ENCODE measurements at places on chromosomes 6 and 20. TPM values are rescaled to one million over a fixed set of nuclear protein-coding genes. Genes with fewer than 3 reads are reported as not detected.

DNA sequence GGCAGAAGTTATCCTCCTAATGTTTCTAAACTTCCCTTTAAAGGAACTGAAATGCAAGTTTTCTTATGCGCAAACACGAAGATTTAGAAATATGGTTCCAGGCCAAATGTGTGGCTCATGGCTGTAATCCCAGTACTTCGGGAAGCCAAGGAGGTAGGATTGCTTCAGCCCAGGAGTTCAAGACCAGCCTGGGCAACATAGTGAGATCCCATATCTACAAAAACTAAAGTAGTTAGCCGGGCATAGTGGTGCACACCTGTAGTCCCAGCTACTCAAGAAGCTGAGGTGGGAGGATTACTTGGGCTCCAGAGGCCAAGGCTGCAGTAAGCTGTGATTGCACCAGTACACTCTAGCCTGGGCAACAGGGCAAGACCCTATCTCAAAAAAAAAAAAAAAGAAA, 95.8 kb upstream of the SCAF8 start:
- no peak overlapping the region for H3K4me3 ChIP-seq
- H3K4me1 ChIP-seq, result no peaks in the 10 kb centered on the region
- DNase-seq, result no peak

DNA sequence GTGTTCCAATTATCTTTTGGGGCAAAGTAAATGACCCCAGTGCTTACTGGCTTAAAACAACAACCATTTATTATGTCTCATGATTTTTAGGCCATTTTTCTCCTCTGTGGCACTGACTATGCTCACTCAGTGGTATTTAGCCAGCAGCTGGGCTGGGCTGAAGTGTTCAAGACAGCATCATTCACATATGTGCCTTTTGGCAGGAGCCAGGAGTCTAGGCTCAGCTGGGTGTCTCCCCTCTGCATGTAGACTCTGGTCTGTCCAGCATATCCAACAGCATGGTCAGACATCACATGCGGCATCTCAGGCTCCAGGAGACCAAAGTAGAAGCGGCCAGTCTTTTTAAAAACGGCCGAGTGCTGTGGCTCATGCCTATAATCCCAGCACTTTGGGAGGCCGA, 120.3 kb upstream of the TOP1 start:
- H3K27me3 ChIP-seq, result no peaks in the 10 kb centered on the region
- no peak for DNase-seq
- no peak overlapping the region for H3K4me3 ChIP-seq
- no peaks in the 10 kb centered on the region for H3K36me3 ChIP-seq
- no peaks in the 10 kb centered on the region for H3K4me1 ChIP-seq

- H3K36me3 ChIP-seq, result no peaks in the 10 kb centered on the region
- H3K27ac ChIP-seq, result peak within 1 kb of the TSS; percentile 79
- peaks cover 13% of the 10 kb centered on the region for H3K4me1 ChIP-seq
- H3K4me3 ChIP-seq, result peak within 1 kb of the TSS; percentile 90
- no peaks in the 10 kb centered on the region for H3K27me3 ChIP-seq
These were observed at the start of gene MAP7 for GRCh38 chr6:136550330-136551071. Gene MAP7 (minus strand): TSS chr6:136550422. CDS start chr6:136550408, 14 bp downstream.

The RNF39 gene
- 2.7 TPM for polyA plus RNA-seq

DNA sequence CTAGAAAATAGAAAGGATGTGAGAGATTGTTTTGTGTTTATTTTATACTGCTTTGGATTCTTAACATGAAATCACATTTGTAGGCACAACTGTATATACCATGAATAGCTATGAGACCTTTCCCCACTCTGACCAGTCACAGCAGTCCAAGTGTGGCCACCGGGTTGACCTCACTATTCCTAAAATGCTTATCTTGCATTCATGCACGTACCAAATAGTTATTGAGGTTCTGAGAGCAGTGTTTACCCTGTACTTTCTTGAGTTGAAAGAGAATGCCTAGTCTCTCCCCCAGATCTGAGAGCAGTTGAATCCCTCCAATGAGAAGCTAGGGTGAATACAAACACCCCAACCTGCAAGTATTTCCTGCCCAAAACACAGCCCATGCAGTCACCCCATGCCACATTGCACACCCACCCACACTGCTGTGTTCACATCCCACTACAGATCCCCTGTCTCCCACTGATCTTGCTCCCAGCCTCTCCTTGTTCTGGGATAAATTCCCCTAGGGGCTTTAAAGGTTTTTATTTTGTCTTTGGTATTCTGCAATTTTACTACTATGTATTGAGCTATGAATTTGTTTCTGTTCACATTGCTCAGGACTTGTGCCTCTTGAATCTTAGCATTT, 51.6 kb downstream of the GOPC start:
- no peaks in the 10 kb centered on the region for H3K27me3 ChIP-seq
- H3K4me3 ChIP-seq, result no peak overlapping the region
- H3K4me1 ChIP-seq, result peaks cover 3% of the 10 kb centered on the region

DNA sequence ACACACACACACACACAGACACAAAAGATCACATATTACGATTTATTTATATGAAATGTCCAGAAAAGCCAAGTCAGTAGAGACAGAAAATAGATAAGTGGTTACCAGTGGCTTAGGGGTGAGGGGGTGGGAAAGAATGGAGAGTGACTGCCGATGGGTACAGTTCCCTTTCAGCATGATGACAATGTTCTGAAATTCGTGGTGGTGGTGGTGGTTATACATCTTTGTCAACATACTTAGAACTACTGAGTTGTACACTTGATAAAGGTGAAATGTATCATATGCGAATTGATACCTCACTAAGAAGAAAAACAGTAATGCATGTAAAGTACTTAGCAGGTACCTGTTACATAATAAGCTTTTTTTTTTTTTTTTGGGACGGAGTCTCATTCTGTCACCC, 124.3 kb downstream of the SCAF8 start:
- no peaks in the 10 kb centered on the region for H3K27me3 ChIP-seq
- no peak overlapping the region for H3K4me3 ChIP-seq
- no peak overlapping the region for H3K27ac ChIP-seq
- DNase-seq, result no peak
- H3K36me3 ChIP-seq, result no peaks in the 10 kb centered on the region

The EPPIN gene
- polyA plus RNA-seq, result 251 TPM

The OXT gene
- polyA plus RNA-seq, result 1.7 TPM

The PSMG4 gene
- 23.1 TPM for polyA plus RNA-seq

- H3K4me3 ChIP-seq, result no peak overlapping the region
- H3K27ac ChIP-seq, result no peak overlapping the region
- no peaks in the 10 kb centered on the region for H3K27me3 ChIP-seq
- H3K4me1 ChIP-seq, result no peaks in the 10 kb centered on the region
These were observed 72.9 kb downstream of the HDGFL1 start for GRCh38 chr6:22642254-22642653.

DNA sequence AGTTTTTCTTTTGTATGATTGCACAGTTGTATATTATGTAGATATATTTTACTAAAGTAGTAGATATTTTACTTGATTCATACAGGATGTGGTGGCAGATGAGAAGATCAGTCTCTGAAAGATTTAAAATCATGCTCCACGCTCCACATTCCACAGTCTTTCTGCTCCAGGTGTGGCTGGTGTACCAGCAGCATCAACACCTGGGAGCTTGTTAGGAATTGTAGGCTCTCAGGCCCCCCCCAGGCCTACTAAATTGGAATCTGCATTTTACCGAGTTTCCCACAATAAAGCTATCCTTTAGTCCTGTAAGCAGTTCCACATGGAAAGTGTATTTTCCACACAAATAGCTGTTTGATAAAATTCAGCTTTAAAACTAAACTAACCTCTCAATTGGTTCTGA, 537.4 kb downstream of the BCKDHB start:
- H3K4me3 ChIP-seq, result no peak overlapping the region
- H3K27me3 ChIP-seq, result no peaks in the 10 kb centered on the region
- H3K36me3 ChIP-seq, result no peaks in the 10 kb centered on the region
- H3K27ac ChIP-seq, result no peak overlapping the region
- H3K4me1 ChIP-seq, result no peaks in the 10 kb centered on the region
- DNase-seq, result no peak

The GNL1 gene
- polyA plus RNA-seq, result 205 TPM

The ECT2L gene
- polyA plus RNA-seq, result 1.6 TPM

DNA sequence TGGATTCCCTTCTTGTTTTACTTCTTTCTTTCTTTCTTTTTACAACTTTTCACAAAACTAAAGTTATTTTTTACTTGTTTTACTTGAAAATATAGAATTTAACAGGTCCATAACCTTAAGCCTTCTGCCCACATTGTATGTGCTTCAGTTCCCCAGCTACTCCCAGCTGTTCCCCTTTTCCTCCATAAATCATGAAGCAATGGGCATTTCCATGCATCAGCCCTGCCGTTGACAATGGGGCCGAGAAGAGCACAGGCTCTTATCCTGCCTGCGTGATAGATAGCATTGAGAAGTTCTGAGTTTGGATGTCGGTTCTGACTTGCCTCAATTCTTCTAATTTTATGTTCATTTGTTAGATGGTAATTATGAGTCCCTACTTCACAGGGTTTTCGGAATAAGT, 583.8 kb downstream of the CDH26 start:
- no peak for DNase-seq
- no peaks in the 10 kb centered on the region for H3K36me3 ChIP-seq
- no peaks in the 10 kb centered on the region for H3K27me3 ChIP-seq
- no peaks in the 10 kb centered on the region for H3K4me1 ChIP-seq
- H3K4me3 ChIP-seq, result no peak overlapping the region
- H3K27ac ChIP-seq, result no peak overlapping the region

DNA sequence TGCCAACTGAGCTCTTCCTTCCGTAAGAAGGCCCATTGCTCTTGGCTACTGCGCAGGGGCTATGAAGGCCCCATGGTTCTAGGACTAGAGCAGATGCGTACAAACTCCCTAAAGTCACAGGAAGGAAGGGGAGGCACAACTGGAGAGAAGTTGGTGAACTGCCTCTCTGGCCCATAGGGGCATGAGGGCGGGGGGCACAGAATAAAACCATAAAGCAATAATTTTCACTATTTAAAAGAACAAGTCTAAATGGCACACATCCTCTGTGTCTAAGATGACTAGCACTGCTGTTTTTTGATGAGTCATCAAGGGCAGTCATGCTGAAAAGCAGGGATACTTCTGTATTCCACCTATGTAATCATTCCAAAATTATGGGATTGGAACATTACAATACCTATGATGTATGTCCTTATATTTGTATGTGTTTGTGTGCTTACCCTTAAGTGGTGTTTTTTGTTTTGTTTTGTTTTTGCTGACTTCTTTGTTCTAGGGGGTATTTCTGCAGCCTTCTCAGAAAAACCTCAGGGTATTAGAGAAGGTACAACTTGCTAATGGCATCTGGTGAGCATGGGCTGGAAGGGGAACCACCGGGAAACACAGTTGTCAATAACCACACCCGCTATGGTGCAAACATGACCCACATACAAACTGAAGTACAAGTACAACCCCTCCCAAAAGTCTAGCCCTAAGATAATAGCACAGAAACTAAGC, 36.9 kb downstream of the B4GALT5 start:
- DNase-seq, result no peak
- peaks cover 78% of the 10 kb centered on the region for H3K4me1 ChIP-seq
- H3K4me3 ChIP-seq, result no peak overlapping the region
- no peaks in the 10 kb centered on the region for H3K27me3 ChIP-seq
